ENCODE measurements at places on chromosomes 5 and 9.

- DNase-seq = no peak
Observed at GRCh38 chr9:136651860-136652259, 10.9 kb upstream of the EGFL7 start.

- no peak for DNase-seq
Observed at GRCh38 chr9:78252616-78253015, 16.7 kb downstream of the CEP78 start.

DNA sequence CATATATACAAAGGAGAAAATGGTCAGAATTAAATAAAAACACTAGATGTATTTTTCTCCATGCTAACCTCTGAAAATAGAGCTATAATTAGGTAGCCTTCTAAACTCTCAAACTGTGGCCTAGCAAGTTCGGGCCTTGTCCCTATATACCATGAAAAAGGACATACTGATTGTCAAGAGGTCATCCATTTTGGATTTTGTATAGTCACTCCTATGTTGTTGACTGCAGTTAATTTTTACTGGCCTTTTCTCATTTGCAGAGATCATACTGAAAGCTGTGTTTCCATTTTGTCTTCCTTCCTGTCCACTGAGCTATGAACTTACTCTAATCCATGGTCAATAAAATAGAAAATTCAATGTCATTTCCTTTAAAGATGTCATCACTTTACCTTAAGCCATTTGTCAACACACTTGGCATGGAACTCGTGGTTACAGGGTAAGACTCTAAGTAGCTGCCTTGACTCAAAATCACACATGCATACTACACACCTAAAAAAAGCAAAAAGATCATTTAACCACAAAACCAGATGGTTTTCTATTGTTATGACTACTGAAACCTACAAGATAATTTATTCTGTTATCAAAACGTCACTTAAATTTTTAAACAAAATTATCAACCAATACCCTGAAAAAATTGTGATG lies 58.0 kb downstream of the RNF38 start:
- no peak for DNase-seq

DNA sequence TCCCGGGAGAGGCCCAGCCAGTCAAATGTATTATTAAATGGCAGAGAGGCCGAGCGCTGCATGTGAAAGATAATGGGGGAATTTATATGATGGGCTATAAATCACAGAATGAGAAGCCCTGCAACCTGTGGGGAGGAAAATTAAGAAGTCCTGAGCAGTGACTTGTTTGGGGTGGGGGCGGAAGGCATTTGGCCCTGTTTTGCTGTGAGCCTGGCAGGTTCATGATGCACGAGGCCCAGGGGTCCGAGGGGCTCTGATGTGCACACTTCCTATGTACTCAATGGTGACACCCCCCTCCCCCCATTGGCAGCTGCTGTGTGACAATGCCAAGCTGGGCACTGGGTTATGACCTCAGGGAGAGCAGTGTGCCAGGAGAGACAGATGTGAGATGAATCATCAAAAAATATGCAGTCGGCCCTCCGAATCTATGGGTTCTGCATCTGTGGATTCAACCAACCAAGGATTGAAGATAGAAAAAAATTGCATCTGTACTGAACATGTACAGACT lies 13.7 kb upstream of the DAB2IP start:
- no peak for DNase-seq

- no peak for DNase-seq
Observed at GRCh38 chr9:27126670-27127069, 17.6 kb downstream of the TEK start.

DNA sequence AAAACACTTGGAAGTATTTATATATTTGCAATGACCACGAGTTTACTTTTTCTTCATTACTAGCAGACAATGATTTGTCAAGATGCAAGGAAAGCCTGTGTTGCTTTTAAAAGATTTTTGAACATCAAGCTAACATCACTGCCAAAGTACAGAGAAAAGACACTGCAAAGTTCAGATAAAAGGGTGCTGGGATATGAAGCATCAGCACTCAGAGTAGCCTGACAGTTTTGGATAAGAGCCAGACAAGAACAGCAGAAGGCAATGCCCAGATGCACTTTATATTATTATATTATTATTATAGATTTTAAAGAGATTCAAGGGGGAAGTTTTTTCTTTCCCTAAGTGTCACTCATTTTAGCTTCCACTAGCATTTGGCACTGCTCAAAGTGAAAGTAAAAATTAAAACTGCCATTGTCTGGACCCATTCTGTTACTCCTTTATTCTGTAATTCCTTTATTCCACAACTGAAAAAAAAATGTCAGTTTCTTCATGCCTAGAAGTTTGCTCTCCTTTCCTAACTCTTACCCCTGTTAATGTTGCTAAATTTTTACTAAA lies 240.6 kb downstream of the EFNA5 start:
- DNase-seq = no peak

DNA sequence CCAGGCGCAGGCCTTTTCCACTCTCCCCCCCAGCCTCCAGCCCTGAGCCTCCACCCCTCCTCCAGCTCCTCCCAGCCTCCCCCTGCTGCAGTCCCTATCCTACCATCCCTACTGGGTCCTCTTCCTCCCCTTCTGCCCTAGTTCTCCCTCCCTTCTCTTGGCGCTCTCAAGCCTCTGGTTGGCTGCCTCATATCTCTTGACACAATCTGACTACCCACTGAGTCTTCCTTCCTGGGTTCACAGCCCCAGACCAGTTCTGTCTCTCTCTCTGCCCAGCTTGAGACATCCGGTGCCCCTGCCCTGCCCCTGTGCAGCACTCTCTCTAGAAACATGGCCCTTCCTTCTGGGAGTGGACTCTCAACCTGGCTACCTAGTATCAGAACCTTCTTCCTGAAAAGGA lies 76.2 kb downstream of the TSPAN17 start:
- no peak for DNase-seq

- no peak for DNase-seq
Observed at GRCh38 chr9:77040340-77040739, 20.9 kb downstream of the FOXB2 start.

DNA sequence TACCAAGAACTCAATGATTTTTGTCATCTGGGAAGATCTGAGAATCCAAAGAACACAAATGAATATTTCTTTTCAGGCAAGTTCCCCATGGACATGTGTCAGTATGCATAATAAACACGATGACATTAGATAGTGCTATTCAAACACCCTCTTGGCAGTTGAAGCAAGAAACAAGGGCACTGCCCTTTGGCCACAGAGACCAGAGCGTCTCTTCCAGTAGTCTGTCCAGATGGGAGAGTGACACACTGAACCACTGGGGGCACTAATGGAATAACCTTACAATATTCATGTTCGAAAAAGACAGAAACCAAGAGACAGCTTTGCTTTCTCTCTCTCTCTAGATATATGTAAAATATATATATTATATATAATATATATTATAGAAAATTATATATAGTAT lies 301.9 kb downstream of the CTNND2 start:
- DNase-seq = no peak

- DNase-seq = no peak
Observed at GRCh38 chr9:421896-422295, 207.2 kb downstream of the DOCK8 start.

- DNase-seq = peak; percentile 54
Observed at GRCh38 chr9:19229595-19230354, 718 bp upstream of the DENND4C start.

DNA sequence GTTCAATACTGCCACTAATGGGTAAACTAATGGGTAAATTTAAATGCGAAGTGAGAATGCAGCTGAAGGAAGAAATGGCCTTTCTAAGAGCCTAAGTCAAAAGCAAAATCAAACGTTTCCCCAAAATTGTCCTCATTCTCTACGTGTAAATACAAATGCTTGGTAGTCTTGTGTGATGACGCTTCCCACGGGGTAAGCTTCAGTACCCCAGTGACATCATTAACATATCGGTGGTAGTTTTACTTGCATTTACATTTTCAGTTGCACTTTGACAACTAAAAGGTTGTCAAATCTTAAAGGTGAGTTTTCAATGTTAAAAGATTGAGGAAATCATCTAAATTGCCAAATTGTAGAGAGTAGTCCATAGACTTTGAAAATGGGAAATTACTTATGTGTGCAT lies 550.7 kb upstream of the CCNG1 start:
- no peak for DNase-seq

GRCh38 chr5:79416499-79416898 lies 97.4 kb downstream of the HOMER1 start:
- no peak for DNase-seq

DNA sequence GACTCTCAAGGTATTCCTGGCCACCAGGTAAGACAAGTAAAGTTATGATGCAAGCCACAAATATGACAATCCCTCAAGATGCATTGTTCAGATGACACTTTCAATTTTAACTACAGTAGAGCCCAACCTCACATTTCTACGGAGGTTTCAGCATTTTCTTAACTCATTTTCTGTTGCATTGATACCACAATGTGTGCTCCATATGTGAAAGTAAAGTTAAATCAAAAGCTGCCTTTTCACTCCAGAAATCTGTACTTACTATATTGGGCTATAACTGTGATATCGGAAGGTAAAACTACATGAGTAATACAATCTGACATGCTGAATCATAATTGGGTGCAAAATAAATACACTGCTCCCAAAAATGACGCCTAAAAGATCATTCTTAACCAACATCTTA lies 333.6 kb upstream of the MEF2C start:
- no peak for DNase-seq

DNA sequence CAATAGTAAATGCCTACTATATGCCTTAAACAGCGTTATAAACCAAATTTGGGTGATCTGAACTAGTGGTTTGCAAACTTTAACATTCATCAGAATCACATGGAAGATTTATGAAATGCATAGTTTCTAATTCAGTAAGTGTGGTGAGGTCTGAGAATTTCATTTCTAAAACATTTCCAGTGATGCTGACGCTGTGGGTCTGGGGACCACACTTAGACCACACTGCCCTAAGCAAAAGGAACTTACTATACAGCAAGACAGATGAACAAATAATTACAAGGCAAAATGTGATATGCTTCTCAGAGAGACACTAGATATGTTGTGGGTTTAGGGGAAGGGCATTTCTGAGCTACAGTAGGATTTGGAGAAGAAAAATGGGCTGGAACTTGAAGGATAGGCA lies 72.6 kb downstream of the OXCT1 start:
- DNase-seq = no peak

DNA sequence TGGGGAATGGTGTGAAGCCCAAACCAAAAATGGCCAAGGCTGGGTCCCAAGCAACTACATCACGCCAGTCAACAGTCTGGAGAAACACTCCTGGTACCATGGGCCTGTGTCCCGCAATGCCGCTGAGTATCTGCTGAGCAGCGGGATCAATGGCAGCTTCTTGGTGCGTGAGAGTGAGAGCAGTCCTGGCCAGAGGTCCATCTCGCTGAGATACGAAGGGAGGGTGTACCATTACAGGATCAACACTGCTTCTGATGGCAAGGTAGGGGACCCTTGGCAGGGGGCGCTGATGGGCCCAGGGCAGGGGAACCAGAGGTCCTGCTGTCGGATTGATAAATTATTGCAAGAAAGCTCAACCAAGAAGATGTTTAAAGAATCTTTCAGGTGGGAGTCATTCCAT lies 19.8 kb downstream of the ABL1 start:
- DNase-seq = no peak

GRCh38 chr5:177473443-177474001 lies at the start of gene DBN1:
DBN1 (minus strand) TSS chr5:177473634; CDS start chr5:177473521, 113 bp downstream.
- no peak for DNase-seq

GRCh38 chr5:16593628-16594027 lies 23.2 kb downstream of the RETREG1 start:
- DNase-seq = no peak
